Mucosa of descending colon (tissue), 3 donors: ENCODE measurements at places on chromosomes 11 and 22.

DNA sequence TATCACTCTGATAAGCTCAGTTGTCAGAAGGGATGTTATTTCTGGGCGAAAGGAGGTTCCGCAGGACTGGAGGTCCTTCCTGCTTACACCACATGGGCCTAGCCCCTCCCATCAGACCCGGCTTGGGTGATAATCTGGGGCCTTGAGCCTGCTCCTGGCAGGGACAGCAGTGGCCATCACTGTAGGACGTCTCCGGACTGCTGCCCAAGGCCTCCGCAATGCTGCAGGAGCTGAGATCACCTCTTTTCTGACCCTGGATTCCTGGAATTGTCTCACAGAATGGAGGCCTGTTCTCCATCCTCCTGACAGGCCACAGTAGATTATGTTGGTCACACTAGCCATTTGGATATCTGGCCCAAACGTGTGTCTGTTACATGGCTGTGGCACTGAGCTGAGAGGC lies 9.2 kb upstream of the BIK start:
- no peak for DNase-seq

GRCh38 chr22:45987136-45987861 lies 10.3 kb upstream of the WNT7B start:
- no peak for DNase-seq

GRCh38 chr22:30969532-30970355 lies 679 bp downstream of the TUG1 start:
- DNase-seq: peak; percentile 44

GRCh38 chr11:75576499-75576918 lies 14.5 kb downstream of the SERPINH1 start:
- DNase-seq: peak; percentile 55

- no peak for DNase-seq
These were observed 284.0 kb downstream of the MN1 start for GRCh38 chr22:27517361-27518155.

GRCh38 chr22:20253161-20253560 lies 15.0 kb downstream of the RTN4R start:
- no peak for DNase-seq

GRCh38 chr11:133318221-133318620 lies 214.1 kb downstream of the OPCML start:
- no peak for DNase-seq

DNA sequence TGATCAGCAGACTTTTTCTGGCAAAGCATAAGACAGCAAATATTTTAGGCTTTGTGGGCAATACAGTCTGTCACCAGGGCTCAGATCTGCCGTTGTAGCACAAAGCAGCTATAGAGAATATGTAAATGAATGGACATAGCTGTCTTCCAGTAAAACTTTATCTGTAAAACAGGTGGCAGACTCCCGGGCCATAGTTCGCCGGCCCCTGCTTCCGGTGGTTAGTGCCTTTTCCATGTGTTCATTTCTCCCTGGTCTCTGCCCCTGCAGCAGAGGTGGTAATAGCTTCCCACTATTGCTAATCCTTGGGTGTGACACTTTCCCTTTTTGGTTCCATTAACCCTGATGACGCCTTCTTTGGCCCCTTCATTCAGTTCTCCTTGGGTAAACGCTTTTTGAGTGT lies 93.7 kb upstream of the LDLRAD3 start:
- DNase-seq: no peak

GRCh38 chr11:128482092-128482491 lies 105.3 kb downstream of the ETS1 start:
- DNase-seq: no peak

GRCh38 chr11:102794382-102794781 lies 3.6 kb downstream of the MMP1 start:
- no peak for DNase-seq

DNA sequence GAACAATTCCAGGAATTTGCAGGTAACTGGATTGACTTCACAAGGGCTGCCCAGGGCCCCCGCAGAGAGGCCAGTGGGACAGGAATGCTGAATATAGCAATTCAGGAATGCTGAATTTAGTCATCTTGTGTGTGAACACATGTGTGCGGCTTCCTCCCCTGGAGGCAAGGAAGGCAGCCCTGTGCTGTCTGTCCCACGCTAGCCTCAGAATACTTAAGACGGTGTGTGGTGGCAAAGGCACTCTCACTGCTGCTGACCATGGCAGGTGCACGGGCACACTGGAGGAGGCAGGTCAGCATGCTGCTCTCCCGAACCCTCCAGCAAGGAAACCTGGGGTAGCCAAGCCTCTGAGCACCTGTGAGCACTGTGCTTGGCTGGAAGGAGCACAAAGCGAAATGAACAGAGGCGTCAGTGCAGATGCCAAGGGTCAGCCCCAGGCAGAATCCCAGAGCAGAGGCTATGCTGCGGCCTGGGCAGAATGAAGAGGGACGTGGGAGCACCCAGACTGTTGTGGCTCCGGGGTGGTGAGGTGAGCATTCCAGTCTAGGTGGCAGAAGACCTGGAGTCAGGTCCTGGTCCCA lies 2.7 kb downstream of the GNAZ start:
- DNase-seq: no peak

DNA sequence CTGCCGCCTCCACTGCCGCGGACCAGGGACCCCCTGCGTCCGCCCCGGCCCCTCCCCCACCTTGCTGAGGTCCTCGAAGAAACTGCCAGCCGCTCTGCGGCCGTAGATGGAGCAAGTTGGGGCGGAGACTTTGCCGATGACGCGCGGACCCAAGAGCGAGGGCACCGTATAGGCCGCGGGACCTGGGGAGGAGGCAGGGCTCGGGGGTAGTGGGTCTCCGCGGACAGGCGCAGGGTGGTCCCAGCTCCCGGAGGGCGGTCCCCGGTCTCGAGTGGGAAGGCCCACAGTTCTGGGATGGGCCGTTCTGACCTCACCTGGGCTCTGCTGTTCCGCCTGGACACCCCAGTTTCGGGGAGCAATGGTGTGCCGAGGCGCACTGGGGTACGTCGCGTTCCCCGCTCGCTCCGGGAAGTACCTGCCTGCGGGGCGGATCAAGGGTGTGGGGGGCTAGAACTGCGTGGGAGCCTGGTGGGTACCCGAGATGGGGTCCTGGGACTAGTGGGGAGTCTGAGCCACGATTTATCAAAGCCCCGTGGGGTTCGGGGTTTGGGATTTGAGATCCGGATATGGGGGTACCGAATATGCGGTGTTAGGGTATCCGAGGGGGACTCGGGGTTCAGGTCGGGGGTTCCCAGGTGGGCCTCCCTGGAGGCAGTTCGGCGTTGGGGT lies 1.2 kb upstream of the TYMP start:
- DNase-seq: peak; percentile 93

GRCh38 chr11:131108760-131109159 lies 192.5 kb upstream of the SNX19 start:
- no peak for DNase-seq

DNA sequence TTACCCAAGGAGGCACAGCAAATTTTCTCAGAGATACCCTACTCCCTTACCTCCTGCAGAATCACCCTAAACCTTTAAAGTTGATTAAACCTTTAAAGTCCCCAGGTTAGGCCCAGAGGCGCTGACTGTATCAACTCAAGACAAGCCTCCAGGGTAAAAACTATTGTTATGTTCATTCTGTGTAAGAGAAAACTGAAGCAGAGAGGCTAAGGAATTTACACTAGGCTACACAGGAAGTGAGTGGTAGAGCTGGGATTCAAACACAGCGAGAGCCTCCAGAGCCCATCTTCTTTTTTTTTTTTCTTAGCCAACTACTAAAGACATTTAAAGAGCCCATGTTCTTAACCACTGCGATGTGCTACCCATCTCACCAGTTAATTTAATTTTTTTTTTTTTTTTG lies 56.3 kb upstream of the GRK3 start:
- DNase-seq: no peak

DNA sequence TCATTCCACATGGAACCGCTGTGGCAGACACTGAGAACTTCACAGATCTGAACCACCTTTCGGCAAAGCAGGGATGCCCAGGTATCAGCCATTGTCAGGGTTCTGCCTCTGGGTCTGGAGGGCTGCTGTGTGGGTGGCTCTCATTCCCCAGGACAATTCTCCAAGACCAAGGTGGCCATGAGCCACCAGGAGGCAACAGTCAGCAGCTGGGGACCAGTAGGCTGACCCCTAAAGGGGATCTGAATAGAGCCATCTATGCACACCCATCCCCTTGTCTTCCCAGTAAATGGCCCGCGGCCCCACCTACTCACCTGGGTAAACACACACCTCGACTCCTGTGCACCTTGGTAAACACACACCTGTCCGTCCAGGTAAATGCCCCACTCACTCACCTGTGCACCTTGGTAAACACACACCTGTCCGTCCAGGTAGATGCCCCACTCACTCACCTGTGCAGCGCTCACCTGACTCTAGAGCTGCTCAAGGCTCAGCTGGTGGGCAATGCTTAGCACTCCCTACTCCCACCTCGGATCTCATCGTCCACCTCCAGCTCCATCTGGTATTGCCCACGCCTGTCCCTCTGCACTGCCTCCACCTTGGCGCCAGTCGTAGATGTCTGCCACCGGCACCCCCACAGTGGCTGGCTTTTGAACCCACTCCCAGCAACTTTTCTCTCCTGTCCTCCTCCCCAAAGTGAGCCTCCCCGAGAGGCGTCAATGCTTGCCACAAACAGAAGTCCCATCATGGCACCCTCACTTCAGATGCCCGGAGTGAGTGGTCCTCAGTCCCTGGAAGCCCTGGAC lies 10.2 kb downstream of the SLC25A1 start:
- DNase-seq: no peak

DNA sequence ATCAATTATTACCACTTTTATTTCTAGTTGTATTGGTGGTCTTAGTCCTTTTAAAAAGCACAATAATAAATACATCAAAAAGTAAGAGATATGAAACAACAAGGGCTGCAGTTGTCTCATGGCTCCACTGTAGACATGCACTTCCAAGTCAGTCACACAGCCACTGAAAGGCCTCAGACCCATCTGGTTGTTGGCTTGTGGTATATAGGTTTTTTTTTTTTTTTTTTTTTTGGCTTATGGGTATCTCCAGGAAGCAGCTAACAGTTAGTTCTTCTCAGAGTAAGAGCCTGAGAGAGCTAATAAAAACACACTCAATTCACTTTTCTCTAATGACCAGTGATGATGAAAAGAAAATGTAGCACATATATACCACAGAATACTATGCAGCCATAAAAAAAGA lies 6.0 kb upstream of the OR52E6 start:
- no peak for DNase-seq

GRCh38 chr22:20957102-20957682 lies 9.9 kb upstream of the AIFM3 start:
- DNase-seq: peak; percentile 66

DNA sequence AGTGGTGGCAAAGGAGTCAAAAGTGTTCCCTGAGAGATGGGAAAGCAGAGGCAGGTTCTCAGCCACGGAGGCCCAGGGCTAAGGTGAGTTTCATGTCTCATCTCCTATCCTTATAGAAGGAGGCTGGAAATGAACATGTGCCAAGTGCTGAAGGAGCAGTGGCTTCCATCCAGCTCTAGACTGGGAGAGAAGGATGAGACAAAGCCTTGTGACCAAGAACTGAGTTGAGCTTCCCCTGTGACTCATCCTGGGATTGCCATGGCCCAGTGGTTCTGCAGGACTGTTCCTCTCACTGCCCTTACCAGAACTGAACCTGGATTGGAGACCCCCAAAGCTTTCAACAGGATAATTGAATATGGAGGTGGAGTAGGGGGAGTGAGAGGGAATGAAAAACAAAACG lies 16.7 kb upstream of the OR9Q1 start:
- DNase-seq: no peak

- peak; percentile 73 for DNase-seq
These were observed 21.4 kb upstream of the PANX2 start for GRCh38 chr22:50148991-50149721.
